ENCODE measurements at places on chromosomes 3 and 15.

GRCh38 chr15:100759106-100759505 lies 120.5 kb upstream of the ALDH1A3 start:
- no peak for DNase-seq

GRCh38 chr15:92807971-92808571 lies 92.1 kb upstream of the CHD2 start:
- DNase-seq, result no peak

GRCh38 chr3:136862617-136863322 lies 762 bp downstream of the NCK1 start:
- DNase-seq, result no peak

- DNase-seq, result no peak
Observed at GRCh38 chr3:50600841-50601591, 10.6 kb downstream of the CISH start.

- no peak for DNase-seq
Observed at GRCh38 chr15:66936109-66936860, 129.1 kb upstream of the SMAD3 start.

- DNase-seq, result no peak
Observed at GRCh38 chr3:4856136-4856535, 123.1 kb upstream of the BHLHE40 start.

- DNase-seq, result no peak
Observed at GRCh38 chr3:141093397-141093796, 42.2 kb downstream of the SPSB4 start.

- no peak for DNase-seq
Observed at GRCh38 chr15:66947471-66947870, 117.9 kb upstream of the SMAD3 start.

- DNase-seq, result no peak
Observed at GRCh38 chr3:5651351-5651750, 463.8 kb downstream of the EDEM1 start.

DNA sequence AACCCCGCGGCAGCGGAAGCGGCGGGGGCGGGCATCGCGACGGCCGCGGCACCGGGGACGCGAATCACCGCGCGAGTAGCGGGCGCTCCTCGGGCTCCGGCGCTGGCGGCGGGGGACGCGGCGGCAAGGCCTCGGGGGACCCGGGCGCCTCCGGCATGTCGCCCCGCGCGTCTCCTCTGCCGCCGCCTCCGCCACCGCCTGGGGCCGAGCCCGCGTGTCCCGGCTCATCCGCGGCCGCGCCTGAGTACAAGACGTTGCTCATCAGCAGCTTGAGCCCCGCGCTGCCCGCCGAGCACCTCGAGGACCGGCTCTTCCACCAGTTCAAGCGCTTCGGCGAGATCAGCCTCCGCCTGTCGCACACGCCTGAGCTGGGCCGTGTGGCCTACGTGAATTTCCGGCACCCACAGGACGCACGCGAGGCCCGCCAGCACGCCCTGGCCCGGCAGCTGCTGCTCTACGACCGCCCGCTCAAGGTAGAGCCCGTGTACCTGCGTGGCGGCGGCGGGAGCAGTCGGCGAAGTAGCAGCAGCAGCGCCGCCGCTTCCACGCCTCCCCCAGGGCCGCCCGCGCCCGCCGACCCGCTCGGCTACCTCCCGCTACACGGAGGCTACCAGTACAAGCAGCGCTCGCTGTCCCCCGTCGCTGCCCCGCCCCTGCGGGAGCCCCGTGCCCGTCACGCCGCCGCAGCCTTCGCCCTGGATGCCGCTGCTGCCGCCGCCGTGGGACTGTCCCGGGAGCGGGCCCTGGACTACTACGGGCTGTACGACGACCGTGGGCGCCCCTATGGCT lies 675 bp downstream of the RBM15B start:
- no peak for DNase-seq

GRCh38 chr3:188663839-188664238 lies 507.9 kb upstream of the TPRG1 start:
- no peak for DNase-seq

- peak; percentile 88 for DNase-seq
Observed at GRCh38 chr15:19984101-19984500, 557.5 kb downstream of the GOLGA6L6 start.

DNA sequence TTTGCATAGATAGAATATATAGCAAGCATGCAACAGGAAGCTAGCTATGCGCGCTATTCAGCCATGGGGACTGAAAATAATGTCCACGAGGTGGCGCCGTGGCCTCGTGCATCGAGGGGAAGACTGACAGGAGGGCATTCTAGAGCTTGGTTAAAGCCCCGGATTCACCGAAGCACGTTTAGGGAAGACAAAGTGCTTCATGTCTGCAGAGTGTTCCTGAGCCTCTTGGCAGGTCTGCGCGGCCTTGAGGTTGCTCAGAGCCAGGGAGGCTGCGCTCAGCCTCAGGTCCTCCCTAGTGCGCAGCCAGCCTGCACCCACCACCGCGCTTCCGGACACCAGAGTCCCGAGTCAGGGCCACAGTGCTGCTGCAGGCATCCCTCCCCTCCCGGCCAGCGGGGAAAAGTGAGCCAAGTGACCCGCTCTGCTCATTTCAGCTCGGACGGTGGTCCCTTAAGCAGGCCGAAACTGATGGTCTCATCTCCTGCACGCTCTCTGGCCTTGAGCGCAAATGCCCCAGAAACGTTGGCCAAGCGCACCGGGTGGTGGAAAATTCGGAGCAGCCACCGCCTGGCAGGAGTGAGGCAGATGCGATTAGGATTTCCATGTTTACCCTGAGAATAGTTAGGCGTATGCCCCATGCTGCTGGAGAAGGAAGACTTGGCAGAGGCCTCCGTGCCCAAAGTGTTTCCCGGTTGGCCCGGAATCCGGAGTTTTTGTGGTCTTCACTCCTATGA lies 24.8 kb downstream of the GABRA5 start:
- peak; percentile 74 for DNase-seq

DNA sequence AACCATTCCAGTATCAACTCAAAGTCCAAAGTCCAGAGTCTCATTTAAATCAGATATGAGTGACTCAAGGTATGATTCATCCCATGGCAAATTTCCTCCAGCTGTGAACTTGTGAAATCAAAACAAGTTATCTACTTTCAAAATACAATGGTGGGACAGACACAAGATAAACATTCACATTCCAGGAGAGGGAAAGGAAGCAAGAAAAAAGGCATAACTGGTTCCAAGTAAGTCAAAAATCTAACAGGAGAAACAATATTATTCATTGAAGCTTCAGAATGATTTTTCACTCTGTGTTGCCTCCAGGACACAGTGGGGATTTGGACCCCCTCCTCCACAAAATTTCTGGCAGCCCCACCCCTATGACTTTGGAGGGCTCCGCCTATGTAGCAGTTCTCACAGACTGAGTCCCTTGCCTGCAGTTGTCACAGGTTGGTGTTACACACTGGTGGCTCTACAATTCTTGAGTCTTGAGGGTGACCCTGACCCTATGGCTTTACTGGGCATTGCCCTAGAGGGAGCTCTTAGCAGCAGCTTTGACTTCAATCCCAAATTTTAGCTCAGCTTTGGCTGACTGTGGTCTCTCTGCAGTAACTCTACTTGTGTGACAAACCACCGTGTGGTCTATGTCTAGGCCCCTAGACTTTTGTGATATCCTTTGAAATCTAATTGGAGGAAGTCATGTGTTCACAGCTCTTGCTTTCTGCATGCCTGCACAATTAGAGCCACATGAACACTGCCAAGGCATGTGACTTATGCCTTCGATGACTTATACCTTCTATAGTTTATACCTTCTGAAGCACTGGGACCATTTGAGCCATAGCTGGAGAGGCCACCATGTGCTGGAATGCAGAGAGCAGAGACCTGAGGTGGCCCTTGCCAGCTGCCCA lies 644.2 kb downstream of the GRM7 start:
- peak; percentile 6 for DNase-seq

DNA sequence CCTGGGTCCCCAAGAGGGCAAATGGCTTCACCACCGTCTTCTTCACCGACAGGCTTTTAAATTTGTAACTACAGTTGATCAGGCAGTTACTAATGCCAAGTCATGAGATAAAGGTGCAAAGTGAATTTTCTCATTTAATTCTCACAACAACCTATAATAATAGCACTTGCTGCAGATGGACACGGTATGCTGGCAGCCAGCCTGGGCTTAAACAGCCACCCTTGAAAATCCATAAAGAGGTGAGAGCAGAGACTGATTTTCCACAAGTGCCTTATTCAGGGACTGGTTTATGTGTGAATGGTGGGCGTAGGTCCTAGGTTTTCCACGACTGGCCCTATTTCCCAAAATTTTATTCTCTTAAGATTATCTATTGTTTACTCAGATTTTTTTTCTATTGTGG lies 117.8 kb downstream of the RAB11A start:
- no peak for DNase-seq

DNA sequence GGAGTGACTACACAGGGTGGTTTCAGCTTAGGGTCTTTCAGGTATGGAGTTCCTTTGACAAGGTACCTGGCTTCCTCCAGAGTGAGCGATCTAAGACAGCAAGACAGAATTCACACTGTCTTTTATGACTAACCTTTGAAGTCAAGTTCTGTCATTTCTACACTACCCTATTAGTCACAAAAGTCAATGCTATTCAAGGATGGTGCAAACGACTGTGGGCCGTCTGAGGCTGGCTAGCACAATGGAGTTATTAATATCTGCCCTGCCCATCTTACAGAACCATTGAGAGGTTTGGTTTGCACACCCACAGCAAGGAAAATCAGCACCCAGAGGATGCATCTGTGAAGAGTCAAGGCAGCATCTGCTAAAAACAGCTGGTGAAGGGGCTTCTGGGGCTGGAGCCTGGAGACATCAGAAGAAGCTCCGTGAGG lies 62.9 kb upstream of the XCR1 start:
- DNase-seq, result no peak

GRCh38 chr3:10471054-10471688 lies 34.2 kb downstream of the ATP2B2 start:
- no peak for DNase-seq

DNA sequence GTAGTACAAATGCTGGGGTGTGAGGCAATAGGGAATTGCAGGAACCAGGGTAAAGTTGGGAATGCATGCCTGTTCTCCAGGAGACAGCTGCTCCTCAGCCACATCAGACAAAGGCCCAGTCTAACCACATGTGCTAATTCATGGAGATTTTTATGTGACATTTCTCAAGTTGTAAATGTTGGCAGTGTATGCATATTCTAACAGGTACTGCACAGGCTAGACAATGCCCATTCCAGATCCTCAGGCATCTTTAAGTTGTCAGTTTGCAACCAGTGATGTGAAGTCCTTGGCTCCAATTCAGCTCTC lies 84.9 kb downstream of the EEFSEC start:
- DNase-seq, result no peak

DNA sequence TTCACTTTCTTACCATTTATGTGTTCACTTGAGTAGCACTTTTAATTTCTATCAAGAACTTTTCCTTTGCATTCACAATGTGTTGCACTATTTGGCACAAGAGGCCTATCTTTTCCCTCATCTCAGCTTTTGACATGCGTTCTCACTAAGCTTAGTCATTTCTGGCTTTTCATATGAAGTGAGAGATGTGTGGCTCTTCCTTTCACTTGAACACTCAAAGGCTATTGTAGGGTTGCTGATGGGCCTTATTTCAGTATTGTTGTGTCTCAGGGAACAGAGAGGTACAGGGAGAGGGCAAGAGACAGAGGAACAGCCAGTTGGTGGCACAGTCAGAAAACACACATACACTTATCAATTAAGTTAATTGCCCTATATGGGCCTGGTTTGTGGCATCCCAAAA lies 127.4 kb upstream of the MLF1 start:
- DNase-seq, result no peak

DNA sequence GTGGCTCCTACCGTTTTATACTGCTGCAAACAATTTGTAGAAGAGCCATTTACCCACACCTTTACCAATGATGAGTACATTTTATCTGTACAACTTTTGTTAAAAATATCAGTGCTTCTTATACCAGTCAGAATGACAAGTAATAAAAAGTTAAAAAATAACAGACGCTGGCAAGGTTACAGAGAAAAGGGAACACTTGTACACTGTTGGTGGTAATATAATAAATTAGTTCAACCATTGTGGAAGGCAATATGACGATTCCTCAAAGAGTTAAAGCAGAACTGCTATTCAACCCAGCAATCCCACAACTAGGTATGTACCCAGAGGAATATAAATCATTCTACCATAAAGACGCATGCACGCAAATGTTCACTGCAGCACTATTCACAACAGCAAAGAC lies 51.9 kb downstream of the ARRDC4 start:
- DNase-seq, result no peak

- DNase-seq, result no peak
Observed at GRCh38 chr3:172089250-172089649, 49.9 kb downstream of the FNDC3B start.

DNA sequence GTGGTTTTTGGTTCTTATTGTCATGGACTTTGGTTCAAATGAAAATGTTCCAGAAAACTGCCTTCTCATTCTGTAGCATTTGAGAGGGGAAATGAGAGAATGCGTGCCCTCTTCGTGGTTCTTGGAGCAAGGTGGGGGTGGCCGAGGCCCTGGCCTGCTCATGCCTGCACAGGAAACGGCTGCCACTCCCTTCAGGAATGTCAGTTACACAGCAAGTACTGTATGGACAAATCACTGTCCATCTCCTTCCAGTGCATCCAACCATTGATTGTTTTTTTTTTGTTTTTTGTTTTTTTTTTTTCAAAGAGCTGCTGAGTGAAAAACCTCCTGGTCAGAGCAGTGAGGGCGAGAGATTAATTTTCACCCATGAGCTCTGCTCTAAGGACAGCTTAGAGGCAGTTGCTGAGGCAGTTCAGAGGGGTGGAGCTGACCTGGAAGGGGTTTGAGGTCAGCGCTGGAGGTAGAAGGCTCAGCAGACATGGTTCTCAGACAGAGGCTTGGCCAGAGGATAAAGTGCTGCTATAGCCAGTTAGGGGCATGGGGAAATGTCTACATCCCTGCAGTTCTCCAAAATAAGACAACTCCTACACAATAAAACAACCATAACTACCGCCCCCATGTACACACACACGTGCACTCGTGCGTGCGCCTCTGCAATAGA lies 20.2 kb upstream of the KIF23 start:
- no peak for DNase-seq

GRCh38 chr3:155069729-155070128 lies 10.4 kb upstream of the MME start:
- no peak for DNase-seq

GRCh38 chr3:68648494-68648893 lies 283.9 kb downstream of the TAFA4 start:
- no peak for DNase-seq

- no peak for DNase-seq
Observed at GRCh38 chr15:60726576-60726975, 247.6 kb upstream of the ICE2 start.

GRCh38 chr3:44252332-44252959 lies 10.8 kb downstream of the TOPAZ1 start:
- no peak for DNase-seq

- no peak for DNase-seq
Observed at GRCh38 chr15:80977627-80978036, 12.0 kb downstream of the MESD start.

GRCh38 chr3:3618623-3619022 lies 180.6 kb upstream of the LRRN1 start:
- no peak for DNase-seq

- peak; percentile 60 for DNase-seq
Observed at GRCh38 chr3:30611613-30612436, 5.4 kb downstream of the TGFBR2 start.

GRCh38 chr3:57064001-57064400 lies 3.5 kb downstream of the SPATA12 start:
- no peak for DNase-seq
